ENCODE measurements at places on chromosomes 6 and 20. TPM values are rescaled to one million over a fixed set of nuclear protein-coding genes. Genes with fewer than 3 reads are reported as not detected.

Gene HAO1
- total RNA-seq: not detected

Gene KIF25
- total RNA-seq: 0.14 TPM

Gene FGD2
- total RNA-seq: not detected

Gene PTPRK
- total RNA-seq: 58.3 TPM

Gene SLC17A4
- not detected for total RNA-seq

Gene CAP2
- 27.6 TPM for total RNA-seq

Gene FNDC11
- 0.89 TPM for total RNA-seq

Gene HLA-DMB
- not detected for total RNA-seq

Gene NFATC2
- 0.59 TPM for total RNA-seq

Gene TCF21
- total RNA-seq: 1.4 TPM

Gene OPRM1
- total RNA-seq: not detected

Gene CLVS2
- under 0.01 TPM for total RNA-seq

Gene ZBTB12
- 3.6 TPM for total RNA-seq

Gene KCNK17
- not detected for total RNA-seq

Gene NKX2-4
- not detected for total RNA-seq

Gene PKIB
- 5.9 TPM for total RNA-seq

Measured in smooth muscle cell of the umbilical artery (primary cell).